ENCODE measurements at places on chromosomes 11 and 22.
A peak's percentile ranks its signal among the peaks of the same experiment; 100 is the strongest.

- DNase-seq: peak; percentile 50
These were observed 5.1 kb downstream of the TBX1 start for GRCh38 chr22:19765477-19766239.

DNA sequence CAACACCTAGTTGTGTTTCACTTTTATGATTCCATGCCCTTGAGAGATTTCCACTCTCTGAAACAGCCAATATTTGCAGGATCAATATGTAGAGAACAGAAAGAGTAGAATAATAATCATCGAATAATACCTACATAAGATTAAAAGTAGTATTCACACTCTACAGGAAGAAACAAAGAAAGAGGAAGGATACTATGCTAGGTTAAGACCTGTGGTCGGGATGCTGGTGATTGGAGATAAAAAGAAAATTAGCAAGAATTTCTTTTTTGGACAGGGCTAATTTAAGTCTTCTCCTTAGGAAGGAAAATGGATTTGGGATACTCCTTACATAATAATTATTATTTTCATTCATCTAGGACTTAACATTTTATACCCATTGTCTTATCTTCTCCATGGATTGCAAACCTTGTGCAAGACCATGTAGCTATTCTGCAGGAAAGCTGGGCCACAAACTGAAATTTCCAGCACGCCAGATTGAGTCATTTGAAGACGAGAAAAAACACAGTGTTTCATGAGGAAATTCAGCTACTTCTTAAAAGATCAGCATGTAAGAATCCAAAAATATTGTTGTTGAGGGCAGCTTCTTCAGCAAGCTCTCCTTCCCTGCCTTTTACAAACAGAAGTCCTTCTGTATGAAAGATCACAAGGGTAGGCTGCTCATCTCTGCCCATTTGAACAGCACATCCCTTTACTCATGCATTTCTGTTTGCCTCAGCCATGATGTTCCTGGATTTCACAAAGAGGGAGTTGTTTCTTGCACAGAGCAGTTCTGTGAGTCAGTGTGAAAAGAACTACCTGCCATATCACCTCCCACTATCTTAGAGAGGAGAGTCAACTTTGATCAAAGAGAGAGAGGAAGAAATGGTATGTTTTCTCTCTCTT is 90.7 kb downstream of the FAM76B start:
- DNase-seq: no peak

DNA sequence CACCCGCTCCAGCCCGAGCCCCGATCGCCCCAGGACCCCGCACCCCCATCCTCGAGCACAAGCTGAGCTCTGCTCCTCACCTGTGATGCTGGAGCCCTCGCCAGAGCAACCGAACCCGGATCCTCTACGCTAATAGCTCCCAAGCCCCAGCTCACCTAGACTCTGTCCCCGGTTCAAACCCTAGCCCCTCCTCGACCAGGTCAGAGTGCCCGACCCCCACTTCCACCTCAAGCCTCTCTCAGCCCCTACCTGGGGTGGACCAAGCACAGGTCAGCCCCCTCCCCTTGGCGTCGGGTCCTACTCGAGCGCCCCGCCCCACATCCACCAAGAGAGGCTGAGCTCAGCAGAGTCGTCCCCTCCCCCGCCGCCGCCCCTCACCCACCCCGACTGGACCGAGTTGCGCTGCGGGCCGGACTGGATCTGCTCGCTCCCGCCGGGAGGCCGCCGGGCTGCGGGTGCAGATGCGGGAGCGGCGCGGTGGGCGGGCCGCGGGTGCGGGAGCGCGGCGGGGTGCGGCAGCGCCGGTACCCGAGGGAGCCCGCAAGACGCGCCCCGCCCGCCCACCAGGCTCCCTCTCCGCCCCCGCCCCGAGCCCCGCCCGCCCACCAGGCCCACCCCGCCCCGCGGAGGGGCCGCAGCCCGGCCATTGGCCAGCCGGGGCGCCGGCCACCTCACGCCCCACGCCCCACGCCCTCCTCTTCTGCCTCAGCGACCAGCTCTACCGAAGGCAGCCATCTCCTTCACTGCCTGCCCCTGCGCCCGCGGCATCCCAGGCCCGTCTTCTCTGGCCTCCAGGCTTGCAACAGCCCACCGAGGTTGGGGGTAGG is 577 bp upstream of the DKK3 start:
- peak; percentile 95 for DNase-seq

- no peak for DNase-seq
These were observed 817 bp downstream of the ARL2 start for GRCh38 chr11:65014726-65015227.

DNA sequence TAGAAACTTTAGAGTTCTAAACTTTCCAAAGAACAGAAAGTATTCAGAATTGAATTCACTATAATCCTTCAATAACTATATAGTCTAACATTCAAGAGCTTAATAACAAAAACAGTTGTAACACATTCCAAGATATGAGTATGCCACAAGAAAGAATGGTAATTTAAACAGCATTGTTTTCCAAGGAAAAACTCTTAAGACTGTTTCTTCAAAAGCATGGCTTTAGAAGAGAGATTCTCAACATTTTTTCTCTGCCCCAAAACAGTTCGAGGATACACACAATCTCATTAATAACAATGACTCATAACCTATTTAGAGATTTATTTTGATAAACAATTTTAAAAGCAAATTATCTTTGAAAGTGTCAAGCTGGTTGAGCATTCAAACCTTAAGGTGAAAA is 16.7 kb upstream of the ARHGAP32 start:
- no peak for DNase-seq

DNA sequence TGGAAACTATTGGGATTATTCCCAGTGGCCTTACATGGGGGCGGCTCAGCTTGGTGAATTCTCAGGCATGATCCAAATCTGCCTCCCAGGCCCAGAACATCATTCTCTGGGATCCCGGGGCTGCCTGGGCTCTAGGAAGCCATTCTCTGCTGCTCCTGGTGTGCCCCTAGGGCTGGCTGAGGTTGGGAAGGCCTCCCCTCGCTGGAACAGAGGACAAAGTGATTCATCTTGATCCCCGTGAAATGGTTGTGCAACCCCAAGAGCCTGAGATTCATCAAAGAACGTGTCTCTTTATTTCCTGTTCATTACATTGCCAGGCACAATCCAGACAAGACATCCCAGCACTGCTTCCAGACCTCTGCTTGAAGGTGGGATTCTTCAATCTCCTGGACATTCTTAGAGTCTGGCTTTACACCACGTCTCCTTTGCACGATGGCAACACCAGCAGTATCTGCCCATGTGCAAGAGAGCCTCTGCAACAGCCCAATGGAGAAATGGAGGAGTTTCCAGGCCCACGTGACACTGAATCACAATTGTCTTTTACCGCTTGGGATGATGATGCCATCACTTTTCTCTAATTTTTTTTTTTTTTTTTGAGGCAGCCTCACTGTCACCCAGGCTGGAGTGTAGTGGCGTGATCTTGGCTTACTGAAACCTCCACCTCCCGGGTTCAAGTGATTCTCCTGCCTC is 52.3 kb downstream of the TST start:
- no peak for DNase-seq

DNA sequence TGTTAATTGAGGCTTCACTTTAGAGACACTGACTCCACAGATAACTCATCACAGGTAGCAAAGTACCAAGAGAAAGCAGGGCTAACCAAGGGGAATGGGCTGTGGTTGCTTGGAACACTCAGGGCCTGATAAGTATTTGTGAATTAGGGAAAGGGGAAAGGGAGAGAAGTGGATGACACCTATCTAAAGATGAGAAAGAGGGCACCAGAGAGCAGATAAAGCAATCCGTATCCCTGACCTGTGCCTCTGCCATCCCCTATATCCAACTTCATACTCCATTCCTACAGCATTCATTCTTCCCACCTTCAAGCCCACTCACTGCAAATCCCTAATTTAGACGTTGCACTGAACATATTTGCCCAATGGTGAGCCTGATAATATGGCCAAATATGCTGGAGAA is 43.0 kb upstream of the API5 start:
- DNase-seq: no peak

DNA sequence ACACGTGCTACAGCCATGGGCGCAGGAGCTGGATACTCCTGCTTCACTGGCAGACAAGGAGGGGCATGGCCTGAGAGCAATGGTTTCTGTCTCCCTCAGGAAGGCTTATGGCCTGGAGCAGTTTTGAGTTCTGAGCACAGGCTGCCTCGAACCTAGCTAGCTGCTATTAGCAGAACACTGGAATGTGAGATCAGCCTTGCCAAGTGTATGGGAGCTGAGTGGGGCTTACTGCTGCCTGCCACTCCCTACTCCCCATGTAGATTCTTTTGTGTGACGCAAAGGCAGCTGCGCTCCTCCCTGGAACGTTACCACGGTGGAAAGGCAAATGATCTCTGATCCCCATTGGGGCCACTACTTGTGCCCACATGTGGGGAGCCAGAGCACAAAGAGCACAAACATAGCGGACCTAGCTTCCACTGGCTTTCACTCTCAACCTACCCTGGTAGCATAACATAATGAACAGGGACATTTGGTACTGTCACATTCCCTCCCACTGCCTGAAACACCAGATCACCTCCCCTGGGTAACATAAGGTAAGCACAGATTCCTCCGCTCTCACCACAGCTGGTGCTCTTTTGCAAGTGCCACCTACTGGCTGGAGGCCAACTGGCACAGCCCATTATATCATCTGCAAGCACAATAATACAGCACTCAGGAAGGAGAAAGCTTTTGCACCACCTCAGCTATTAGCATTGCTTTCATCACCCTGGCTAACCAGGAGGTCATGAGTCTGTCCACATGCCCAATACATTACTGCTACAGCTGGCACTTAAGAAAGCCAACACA is 84.6 kb upstream of the GUCY1A2 start:
- DNase-seq: no peak

GRCh38 chr11:87013912-87014825 is 23.6 kb upstream of the TMEM135 start:
- no peak for DNase-seq

- DNase-seq: no peak
These were observed 160.9 kb downstream of the CACNA1I start for GRCh38 chr22:39731481-39731880.

All from AG08396 (cell line).